ENCODE measurements at places on chromosomes 1 and 21.

GRCh38 chr21:42614396-42614795 is 39.0 kb upstream of the PDE9A start:
- DNase-seq: no peak

DNA sequence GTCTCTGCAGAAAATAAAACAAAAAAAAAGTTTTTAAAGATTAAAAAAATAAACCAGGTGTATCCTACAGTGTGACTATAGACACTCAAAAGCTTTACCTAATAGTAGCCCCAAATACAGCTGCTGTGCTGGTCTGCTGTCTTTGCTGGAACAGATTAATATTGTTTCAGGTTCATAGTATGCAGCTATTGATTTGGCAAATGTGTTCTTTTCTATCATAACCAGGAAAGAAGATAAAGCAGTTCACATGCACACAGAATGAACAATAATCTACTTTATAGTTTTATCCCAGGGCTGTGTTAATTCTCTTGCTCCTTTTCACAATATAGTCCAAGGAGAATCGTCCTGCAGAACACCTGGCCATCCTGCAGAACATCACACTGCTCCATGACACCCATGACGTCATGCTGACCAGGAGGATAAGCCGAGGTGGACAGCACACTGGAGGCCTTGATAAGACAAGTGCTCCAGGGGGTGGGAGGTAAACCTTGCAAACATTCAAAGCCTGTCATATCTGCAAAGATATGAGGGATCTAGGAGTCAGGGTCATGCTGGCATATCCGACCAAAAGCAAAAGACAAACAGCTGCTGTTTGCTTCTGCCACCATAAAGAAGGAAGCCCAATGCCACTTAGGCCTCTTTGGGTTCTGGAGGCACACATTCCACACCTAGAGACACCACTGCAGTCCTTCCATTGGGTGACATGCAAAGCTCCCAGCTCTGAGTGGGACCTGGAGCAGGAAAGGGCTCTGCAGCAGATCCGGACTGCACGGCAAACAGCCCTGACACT is 86.1 kb upstream of the SLC2A1 start:
- DNase-seq: no peak

DNA sequence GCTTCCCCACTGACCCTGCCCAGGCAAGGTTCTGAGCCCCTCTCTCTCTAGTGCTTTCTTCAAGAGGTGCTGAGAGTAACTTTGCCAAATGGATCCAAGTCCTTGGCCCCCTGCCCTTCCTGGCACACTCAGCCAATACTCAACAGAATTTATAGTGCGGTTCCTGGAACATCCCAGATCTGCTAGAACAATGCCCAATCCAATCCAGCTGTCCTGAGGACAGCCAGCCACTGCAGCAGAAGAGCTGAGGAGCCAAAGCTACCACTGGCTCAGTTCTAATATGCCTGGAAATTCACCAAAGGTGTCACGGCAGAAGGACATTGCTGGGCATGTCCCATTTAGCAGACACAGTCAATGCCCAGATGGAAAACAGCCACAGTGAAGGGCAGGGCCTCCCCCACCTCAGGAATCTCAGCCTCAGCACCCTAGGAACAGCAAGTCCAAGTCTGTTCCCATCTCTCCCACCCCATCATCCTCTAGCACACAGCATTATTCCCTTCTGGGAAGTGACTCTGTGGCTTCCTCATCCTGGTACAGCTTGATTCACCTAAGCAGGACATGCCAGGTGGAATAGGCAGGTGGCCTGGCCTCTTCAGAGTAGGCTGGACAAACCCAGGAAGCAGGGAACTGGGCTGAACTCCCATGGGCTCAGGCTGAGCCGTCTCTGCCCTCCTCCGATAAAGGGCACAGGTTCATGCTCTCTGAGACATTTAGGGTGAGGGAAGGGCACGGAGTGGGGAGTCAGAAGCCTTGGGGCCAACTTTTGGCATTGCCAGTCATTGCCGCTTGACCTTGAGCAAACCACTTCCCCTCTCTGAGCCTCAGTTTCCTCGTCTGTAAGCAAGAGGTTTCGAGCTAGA is 24.6 kb downstream of the PMVK start:
- no peak for DNase-seq

DNA sequence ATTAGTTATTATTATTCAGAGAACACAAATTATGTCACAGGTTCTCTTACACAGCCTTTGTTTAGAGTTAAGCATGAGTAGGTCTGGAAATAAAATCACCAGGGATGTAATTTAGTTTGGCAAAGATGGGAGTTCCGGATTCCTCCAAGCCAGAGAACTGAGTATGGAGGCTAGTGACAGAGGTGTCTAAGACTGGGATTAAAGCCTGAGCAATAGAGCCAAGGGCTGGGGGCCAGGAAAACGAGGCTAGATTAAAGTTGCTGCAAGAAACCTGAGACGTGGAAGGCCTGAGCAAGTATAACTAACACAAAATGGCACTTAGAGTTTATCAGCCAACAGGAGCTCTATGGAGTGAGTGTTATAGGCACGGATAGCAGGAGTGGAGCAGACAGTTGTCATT is 381.6 kb downstream of the SRGAP2C start:
- DNase-seq: no peak

DNA sequence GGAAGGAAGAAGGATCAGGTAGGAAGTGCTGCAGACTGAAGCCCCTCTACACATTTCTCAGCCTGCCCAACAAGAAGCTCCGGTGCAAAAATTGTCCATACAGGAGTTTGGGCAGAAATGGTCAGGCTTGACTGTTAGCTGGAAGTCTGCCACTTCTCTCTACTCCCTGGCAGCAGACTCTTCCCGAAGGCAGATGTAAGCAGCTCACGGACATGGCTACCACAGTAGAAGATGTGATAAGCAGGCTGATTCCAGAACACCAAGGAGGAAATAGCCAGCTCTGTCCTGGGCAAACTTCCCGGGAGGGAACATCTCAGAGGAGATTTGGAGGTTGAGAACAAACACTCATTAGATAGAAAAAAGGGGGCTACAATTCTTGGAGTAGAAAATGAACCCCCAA is 52.6 kb downstream of the TRABD2B start:
- no peak for DNase-seq

DNA sequence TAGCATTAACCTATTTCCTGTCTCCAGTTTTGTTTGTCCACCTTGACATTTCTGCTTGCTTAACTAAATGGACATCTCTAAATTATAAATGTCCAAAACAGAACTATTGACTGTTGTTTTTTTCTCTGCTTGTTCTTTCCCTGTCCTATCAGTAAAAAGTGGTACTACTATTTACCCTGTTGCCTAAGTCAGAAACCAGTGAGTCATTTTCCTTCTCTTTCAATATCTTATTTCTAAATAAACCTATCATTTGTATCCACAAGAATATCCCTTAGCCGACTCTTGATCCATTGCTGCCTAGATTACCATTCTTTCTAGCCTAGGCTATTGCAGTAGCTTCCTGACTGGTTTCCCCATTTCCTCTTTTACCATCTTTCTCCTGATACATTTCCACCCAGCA is 22.5 kb downstream of the MIER1 start:
- DNase-seq: no peak

GRCh38 chr1:234091065-234091401 is 186.6 kb downstream of the SLC35F3 start:
- DNase-seq: no peak

DNA sequence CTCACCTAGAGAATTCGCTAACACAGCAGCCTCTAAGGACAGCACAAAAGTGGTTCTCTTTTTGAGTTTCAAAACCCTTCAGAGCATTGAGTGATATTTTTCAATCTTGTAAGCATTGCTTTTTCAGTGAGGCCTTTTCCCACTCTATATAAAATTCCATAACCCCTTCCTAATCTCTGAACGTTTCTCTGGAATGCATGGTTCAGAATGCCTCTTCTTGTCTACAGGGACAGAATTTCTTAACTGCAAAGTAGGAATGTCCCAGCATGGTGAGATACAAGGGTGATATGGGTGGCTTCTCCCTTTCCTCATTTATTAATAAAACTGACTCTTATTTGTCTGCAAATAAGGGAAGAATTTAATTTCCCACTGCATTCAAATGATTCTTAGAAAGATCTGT is 377.9 kb downstream of the LTN1 start:
- no peak for DNase-seq

DNA sequence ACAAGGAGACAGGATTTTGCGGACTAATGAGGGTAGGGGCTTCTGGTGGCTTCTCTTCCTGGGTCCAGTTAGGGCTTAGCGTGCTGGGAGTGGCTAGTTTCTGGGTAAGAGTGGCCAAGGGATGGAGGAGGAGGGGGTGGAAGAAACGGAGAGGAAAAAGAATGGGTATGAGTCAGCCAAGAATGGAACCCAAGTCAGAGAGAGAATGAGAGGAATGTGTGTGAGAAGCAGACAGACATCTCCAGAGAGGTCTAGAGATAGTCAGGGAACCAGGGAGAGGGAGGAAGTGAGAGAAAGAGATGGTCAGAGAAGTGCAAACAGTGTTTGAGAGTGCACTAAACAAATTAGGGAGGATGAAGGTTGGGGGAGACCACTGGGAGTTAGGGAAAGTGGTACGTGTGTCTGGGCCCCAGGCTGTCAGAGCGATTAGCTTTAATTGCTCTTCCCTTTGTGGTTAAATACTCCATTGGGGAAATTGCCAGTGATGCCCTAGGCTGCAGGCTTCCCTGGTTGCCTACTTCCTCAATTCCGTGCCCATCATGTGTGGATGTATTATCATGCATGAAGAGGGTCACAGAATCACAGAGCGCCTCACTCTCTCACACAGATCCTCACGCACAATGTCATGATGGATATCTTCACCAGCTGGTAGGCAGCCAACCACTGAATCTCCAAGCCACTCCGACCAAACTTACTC is 1.4 kb downstream of the PEA15 start:
- no peak for DNase-seq

- no peak for DNase-seq
Observed at GRCh38 chr21:29671728-29672127, 268.1 kb downstream of the GRIK1 start.

DNA sequence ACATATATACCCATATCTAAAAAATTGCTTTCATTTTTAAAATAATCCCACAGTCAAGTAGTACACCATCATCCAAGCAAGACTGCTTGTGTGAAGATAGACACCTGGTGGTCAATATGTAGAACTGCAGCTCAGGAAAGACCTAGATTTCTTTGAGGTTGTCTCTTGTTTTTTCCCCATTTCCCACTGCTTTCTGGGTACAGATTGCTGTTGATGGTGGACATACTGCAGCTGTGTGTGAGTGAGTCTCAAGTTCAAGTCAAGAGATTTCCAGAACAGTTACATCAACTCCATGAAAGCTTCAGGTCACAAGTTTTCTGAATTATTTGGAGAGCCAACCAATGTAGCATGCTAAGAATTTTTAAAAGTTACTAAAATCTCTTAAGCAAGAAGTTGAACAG is 306.4 kb downstream of the DUSP10 start:
- no peak for DNase-seq

DNA sequence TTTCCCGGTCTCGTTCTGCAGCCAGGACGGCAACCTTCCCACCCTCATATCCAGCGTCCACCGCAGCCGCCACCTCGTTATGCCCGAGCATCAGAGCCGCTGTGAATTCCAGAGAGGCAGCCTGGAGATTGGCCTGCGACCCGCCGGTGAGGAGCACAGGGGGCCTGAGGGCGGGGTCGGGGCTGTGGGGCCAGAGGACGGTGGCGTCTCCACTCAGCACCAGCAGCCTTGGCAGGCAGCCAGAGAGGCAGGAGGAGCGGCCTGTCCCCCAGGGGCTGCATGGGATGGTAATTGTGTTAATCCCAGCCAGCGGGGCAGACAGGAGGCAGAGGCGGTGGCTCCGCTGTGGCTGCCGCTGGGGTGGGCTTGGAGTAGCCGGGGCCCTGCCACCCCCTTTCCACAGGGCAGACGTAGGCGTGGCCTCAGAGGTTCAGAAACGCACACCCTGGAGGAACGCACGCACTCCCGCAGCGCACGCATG is 12.1 kb downstream of the SAMD11 start:
- no peak for DNase-seq

DNA sequence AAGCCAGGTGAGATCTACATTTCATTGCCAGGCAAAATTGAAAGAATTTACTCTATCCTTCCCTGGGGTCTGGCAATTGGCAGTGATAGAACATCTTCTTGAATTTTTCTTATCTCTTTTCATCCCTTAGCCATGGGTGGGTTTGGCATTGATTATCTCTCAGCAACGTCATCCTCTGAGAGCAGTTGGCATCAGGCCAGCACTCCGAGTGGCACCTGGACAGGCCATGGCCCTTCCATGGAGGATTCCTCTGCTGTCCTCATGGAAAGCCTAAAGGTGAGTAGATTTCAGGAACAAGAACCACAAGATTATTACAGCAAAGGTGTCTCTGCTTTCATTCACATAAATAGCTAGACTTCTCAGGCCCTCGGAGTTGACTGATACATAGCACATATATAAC is 39.3 kb downstream of the NCF2 start:
- no peak for DNase-seq

GRCh38 chr1:17933971-17934370 is 173.6 kb upstream of the IGSF21 start:
- no peak for DNase-seq

- no peak for DNase-seq
Observed at GRCh38 chr1:18256282-18257235, 149.0 kb downstream of the IGSF21 start.

- no peak for DNase-seq
Observed at GRCh38 chr1:244248426-244248825, 197.3 kb downstream of the ZBTB18 start.

- DNase-seq: no peak
Observed at GRCh38 chr1:172704001-172704400, 45.1 kb downstream of the FASLG start.

- no peak for DNase-seq
Observed at GRCh38 chr1:106978477-106979322, 77.8 kb upstream of the PRMT6 start.

- no peak for DNase-seq
Observed at GRCh38 chr1:30952098-30952497, 43.5 kb upstream of the SDC3 start.

- DNase-seq: no peak
Observed at GRCh38 chr1:162303004-162303344, 73.7 kb downstream of the SPATA46 start.

GRCh38 chr21:21963911-21964310 is 965.7 kb downstream of the NCAM2 start:
- DNase-seq: no peak

DNA sequence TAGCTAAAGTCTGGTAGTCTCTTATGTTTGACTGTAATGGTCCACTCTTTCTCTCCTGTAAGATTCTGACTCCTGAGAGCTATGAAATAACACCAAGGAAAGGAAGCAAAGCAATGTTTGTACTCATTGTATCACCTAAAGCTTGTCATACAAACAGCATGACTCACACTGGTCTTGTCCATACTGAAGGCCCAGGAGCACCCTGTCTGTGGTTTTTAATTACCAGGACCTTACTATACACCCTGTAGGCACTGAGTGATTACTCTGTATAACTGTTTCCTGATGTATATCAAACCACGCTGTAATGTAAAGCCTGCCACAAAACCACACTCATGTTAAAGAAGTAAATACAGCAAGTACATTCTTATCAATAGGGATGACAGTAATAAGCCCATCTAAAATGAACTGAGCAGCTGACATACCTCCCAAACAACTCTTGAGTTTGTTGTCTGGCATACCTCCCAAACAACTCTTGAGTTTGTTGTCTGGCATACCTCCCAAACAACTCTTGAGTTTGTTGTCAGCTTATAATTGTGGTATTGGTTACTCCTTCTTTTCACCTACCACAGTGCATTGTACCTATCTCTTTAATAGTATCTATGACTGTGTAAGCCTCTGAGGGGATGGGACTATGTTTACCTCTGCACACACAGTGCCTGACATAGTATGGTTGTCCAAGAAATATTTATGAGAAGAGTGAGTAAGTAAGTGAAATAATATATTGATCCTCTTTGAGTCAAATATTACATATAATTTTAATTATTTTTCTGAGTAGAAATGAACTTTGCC is 11.6 kb upstream of the TNFSF18 start:
- DNase-seq: no peak
